ENCODE measurements at places on chromosomes 5 and 9.
A peak's percentile ranks its signal among the peaks of the same experiment; 100 is the strongest.

GRCh38 chr5:62574599-62574998 is 4.0 kb upstream of the LRRC70 start:
- DNase-seq: no peak

DNA sequence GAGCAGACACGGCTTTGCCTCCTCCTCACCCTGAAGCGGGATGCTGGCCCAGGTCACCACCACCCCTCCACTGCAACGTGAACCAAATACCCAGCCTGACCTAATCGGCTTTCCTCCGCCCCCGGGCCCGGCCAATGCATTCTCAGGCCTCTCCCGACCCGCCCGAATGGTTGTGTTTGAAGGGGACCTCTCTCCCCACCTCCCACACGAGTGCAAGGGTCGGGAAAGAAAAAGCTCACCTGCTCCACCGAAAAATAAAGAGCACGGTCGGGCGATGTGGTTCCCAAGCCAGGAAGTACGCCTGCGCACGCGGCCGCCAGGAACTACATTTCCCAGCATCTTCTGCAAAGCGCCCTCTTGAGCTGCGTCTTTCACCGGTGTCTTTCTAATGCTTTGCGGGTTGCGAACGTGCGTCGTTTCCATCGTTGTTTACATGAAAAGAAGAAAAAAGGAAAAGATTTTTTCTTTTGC is at the start of gene ZNF883:
Gene ZNF883 (minus strand): TSS at position 282 of the 471 bp plus-strand sequence.
- peak; percentile 83 for DNase-seq

GRCh38 chr5:7382588-7382987 is 13.3 kb upstream of the ADCY2 start:
- no peak for DNase-seq

DNA sequence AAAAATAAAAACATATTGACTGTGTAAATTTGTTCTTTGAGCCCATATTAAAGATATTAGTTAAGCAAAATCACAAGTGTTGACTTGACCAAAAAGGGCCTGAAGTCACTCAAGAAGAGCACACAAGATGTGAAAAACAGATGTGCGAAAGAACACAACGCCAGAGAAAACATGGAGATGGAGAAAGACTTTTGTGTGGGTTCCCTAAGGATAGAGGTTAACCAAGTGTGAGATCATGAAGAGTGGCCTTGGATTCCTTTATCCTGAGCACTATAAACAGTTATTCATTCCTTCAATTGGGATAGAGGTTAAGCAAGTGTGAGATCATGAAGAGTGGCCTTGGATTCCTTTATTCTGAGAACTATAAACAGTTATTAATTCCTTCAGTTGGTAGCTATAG is 361.8 kb downstream of the CDH18 start:
- DNase-seq: no peak

Data from kidney (tissue), 22 donors.